ENCODE measurements at places on chromosomes 5 and 9.

DNA sequence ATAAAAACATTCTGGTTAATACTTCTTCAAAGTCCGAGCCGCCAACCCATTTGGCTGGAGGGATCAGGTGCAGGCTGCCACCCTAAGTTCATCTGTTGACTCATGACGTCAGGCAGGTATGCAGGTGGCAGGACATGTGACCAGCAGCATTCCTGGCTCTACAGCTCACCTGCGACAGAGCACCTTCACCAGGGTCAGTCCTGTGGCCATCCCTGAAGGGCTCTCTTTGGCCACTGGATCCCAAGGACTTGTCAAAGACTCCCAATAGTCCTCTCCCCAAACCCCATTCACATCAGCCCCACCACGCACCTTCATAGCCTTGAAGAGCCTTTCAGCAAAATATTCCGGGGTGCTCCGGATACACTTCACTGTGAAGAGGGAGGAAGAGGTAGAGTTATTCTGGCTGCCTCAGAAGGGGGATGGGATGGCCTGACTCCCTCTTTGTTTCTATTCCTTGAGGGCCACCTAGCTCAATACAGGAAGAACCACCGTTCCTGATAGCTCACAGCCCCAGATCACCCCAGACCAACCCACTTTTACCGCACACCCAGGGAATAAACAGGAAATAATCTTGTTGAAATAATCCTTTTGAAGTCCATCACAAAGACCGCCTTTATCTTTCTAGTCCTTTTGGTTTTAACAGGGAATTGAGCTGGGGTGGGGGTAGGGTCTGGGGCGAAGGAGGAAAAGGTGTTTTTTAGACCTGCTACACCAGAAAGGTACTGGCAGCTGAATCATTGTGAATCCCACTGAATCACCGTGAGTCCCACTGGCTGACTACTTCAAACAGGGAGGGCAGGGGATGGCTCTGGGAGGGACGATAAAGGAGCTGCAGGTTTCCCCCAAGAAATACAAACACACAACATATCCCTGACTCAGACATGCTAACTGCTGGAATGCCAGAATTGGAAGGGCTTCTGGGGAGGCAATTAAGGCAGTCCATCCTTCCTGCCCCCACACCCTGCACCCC is 26.4 kb downstream of the ANXA6 start:
- DNase-seq = no peak

GRCh38 chr9:131912069-131912468 is 167.6 kb downstream of the MED27 start:
- no peak for DNase-seq

DNA sequence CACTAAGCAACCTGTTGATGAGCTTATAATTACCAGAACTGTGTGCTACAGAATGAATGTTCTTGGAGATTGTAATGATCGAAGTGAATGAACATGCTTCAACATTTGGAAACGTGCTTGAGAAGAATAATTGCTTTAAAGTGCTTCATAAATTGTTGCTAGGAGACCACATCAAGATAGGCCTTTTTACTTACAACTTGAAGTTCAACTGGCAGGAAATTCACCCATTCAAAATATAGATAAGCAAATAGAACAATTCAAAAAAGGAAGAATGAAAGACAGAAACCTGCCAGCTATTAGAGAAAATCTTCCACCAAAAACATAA is 38.0 kb upstream of the SLC44A1 start:
- DNase-seq = no peak

DNA sequence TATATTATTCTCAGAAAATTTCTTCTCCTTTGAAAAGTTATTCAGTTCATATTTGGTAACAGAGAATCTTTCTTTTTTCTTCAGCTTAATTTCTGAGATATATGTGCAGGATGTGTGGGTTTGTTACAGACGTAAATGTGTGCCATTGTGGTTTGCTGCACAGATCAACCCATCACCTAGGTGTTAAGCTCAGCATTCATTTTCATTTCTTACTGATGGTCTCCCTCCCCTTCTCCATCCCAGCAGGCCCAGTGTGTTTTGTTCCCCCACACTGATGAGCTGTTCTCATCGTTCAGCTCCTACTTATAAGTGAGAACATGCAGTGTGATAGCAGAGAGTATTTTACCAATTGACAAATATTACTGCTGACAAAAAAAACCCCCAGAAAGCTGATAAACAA is 330.0 kb upstream of the CHD1 start:
- no peak for DNase-seq

DNA sequence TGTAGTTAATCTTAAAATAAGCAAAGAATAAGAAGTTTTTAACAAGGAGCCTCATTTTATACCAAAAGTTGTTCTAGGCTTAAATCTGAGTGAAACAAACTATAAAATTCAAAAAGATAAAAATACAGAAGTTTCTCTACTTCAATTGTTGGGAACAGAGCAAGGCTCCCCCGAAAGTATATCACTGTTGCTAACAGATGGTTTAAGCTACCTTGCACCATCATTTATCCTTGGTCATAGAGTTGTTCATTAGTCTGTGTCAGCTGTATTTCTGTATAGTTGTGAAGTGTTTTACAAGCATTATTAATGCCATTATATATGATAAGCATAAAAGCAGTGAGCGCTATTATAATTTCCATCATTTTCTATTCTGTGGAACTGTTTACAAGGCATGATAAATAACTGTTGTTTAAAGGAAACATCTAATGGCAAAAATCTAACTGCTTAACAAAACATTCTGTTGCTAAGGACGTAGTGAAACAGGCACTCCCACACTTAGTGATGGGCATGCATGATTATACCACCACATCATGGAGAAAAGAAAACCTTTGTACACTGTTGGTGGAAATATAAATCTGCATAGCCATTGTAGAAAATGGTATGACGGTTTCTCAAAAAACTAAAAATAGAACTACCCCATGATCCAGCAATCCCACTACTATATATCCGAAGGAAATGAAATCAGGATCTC is 23.3 kb upstream of the ACO1 start:
- DNase-seq = no peak

DNA sequence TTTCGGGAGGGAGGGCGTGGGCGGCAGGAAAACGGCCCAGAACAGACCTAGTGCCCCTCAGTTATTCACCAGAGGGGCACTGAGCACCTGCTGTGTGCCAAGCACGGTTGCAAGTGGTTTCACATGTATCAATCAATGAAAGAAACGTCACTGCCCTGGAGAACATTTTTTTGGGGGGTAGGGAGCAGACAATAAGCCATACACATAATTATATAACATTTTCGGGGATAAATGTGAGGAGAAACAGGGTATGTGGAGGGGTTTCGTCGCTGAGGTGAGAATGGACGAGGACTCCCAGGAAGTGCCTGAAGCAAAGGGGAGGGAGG is 444 bp upstream of the ZNF354A start:
- DNase-seq = no peak

- no peak for DNase-seq
Observed at GRCh38 chr9:69945671-69946141, 97.9 kb upstream of the MAMDC2 start.

- DNase-seq = no peak
Observed at GRCh38 chr9:28260330-28260729, 687.0 kb upstream of the C9orf72 start.

GRCh38 chr5:137741718-137742117 is 5.8 kb upstream of the KLHL3 start:
- no peak for DNase-seq

DNA sequence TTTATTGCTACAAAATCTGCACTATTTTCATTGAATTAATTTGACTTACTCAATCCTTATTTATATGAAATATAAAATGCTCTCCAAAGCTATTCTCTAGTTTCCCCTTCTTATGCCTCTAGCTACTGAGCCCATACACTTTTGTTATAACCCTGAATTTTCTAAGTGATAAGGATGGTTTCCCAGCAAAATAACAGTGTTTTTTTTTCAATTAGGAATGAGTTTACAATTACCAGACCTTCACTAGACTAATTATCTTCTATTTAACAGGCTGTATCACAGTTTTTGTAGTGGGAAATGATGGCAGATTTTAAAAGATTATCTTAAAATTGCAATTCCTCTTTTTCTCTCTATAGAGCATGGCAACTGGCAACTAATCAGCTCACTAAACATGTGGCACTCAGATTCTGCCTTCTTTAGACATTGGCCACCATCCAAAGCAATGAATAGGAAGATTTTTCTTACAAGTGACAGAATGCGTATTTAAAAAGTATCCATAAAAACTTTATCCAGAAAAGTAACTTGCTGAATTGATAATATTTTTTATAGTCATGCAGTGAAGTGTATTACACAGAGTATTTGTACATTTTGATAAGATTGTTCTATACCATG is 585.7 kb upstream of the ZNF608 start:
- DNase-seq = no peak

GRCh38 chr9:98635374-98635773 is 73.4 kb downstream of the GABBR2 start:
- DNase-seq = no peak

DNA sequence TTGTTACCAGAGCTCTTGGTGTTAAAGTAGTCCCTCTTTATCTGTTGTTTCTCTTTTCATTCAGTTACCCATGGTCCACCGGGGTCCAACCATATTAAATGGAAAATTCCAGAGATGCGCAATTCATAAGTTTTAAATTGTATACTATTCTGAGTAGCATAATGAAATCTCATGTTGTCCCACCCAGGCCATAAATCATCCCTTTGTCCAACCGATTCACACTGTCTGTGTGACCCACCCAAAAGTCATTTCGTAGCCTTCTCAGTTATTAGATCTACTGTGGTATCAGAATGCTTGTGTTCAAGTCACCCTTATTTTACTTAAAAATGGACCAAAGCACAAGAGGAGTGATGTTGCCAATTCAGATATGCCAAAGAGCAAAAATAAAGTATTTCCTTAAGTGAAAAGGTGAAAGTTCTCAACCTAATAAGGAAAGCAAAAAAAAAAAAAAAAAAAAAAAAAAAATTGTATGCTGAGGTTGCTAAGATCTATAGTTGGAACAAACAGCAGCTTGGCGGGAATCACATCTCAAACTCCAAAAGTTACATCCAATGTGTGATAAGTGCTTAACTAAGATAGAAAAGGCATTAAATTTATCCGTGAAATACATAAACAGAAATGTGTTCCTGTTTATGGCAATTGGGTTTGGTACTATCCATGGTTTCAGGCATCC is 106.8 kb upstream of the GPBP1 start:
- no peak for DNase-seq

- DNase-seq = no peak
Observed at GRCh38 chr9:100308965-100309564, 43.7 kb downstream of the TEX10 start.

- DNase-seq = no peak
Observed at GRCh38 chr5:115920171-115920725, 42.0 kb upstream of the LVRN start.

DNA sequence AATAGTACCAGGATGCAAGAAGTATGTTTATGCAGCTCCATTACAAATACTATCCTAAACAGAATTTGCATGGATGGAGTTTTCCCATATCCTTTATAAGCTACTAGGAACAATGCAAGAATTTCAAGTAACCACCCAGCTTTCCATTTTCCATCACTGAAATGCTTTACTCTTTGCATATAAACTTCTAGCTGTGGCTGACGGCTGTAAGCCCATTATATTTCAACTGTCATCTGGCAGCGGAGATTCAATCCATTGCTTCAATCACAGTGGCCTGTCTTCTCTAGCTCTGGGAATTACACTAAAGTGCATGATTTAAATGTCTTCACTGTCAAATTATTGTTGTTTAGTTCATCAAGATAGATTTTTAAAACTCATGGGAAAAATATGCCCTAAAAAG is 64.2 kb upstream of the PAM start:
- DNase-seq = no peak

GRCh38 chr5:39794513-39795210 is 369.9 kb upstream of the DAB2 start:
- no peak for DNase-seq

DNA sequence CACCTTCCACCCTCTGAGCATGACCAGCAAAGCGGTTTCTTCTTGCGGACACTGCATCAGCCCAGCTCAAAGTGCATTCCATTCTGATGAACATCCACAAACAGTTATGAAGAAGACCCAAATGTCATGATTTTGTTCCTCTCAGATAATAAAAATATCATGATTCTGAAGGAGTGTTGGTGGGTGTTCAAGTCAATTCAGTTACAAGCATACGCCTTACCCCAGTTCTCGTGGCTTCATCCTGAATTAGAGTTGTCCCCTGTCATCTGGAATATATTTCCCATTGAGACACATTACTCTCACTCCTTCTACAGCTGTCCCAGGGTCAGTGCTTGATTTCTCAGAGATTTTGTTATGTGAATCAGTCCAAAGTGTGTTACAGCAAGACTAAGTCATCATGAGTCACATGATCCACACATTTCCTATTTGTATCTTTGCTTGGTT is 325.4 kb downstream of the RFX3 start:
- DNase-seq = no peak

GRCh38 chr9:82031538-82032280 is 43.1 kb downstream of the SPATA31D1 start:
- DNase-seq = no peak

DNA sequence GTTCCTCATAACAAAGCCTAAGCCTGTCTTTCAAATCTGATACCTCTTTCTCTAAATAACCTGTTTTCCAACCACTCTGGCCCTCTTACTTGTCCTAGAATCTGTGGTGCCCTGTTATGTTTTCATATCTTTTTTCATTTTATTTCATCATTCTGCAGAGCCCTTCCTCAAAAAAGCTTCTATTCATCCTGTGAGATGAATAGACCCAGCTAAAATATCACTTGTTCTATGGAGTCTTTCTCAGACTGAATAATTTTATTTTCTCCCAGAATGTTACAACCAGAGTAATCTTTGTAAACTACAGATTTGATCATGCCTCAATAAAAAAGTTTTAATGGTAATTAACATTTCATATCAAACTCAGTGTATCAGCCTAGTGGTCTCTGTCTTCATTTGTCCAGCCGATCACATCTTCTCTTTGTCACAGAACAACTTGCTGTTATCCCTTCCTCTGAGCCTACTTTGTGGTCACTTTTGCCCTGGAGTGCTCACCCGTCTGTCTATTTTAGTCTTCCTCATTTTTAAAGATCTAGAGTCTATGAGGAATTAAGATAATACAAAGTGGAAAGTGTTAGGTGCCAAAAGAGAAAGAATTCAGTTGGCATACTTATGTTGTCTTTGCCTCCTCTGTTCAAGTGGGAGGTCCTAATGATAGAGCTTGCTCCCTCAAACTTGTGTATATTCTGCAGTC is 77.8 kb downstream of the ZCCHC7 start:
- DNase-seq = no peak

- DNase-seq = no peak
Observed at GRCh38 chr5:135058331-135058732, 24.3 kb upstream of the PITX1 start.

DNA sequence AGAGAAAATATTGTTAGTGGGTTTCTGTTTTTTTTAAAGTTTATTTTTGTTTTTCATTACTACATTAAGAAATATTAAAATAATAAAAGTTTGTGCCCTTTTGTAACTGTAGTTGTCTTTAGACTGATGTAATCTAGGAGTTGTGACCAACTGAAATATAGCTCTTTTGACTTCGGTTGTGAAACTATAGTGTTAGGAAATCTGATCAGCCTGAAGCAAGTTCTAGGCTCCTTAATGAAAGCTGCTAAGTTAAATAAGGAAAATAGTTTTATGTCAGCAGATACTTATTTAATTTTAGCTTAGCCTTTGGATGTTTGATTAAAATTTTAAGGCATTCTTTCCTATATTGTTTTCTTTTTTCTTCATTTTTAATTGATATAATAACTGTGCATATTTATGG is 14.2 kb downstream of the AP3S1 start:
- DNase-seq = no peak

- DNase-seq = no peak
Observed at GRCh38 chr5:75886706-75887105, 169.5 kb upstream of the POC5 start.
